ENCODE measurements at places on chromosomes 16 and 17.

DNA sequence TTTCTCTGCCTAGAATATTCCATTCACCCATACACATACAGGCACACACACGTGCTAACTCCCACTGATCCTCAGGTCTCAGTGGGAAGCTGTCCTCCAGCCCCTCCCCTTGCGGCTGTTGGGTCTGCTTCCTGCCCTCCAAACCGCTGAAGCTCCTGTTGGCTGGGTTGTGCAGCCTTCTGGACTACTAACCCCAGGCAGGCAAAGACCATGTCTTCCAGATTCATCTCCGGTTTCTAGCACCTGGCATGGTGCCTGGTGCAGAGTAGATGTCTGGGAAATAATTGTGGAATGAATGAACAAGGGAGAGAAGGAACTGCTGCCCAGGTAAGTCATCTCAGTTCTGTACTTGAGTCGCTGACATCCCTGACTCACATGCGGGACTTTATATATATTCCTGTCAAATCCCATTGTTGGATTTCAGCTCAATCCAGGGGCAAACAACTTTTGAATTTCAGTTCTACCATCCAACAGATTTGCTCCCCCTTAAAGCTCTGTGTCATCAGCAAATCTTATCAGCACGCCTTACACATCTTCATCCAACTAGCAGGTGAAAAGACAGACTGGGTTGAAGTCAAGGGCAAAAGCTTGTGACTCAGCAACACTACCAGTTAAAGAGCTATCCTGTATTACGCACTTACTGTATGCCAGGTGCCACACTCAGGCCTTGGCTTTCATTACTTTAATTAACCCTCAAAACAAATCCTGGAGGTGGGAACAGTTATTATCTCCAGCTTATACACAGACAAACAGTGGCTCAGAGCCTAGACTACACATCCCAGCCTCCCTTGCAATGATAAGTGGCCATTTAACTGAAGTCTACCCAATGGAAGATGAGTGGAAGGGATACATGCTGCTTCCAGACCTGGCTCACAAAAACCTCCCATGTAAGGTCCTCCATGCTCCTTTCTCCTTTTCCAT lies 51.1 kb downstream of the SRCIN1 start:
- peak; percentile 60 for DNase-seq

DNA sequence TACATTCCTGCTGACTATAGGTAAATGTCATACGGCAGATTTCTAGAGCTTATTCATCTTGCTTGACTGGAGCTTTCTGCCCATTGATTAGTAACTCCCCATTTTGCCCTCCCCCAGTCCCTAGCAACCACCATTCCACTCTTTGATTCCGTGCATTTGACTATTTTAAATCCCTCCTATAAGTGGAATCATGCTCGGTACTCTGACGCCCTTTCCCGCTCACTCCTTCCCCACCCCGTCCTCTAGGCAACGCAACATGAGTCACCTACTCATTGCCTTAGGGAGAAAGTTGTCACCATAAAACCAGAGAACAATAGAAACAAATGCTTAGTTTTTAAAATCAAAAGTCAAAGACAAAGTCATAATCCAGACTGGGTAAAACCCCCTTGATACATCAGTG lies 45.5 kb upstream of the RBBP6 start:
- peak; percentile 46 for DNase-seq

GRCh38 chr17:21034340-21035235 lies 8.2 kb downstream of the USP22 start:
- no peak for DNase-seq

DNA sequence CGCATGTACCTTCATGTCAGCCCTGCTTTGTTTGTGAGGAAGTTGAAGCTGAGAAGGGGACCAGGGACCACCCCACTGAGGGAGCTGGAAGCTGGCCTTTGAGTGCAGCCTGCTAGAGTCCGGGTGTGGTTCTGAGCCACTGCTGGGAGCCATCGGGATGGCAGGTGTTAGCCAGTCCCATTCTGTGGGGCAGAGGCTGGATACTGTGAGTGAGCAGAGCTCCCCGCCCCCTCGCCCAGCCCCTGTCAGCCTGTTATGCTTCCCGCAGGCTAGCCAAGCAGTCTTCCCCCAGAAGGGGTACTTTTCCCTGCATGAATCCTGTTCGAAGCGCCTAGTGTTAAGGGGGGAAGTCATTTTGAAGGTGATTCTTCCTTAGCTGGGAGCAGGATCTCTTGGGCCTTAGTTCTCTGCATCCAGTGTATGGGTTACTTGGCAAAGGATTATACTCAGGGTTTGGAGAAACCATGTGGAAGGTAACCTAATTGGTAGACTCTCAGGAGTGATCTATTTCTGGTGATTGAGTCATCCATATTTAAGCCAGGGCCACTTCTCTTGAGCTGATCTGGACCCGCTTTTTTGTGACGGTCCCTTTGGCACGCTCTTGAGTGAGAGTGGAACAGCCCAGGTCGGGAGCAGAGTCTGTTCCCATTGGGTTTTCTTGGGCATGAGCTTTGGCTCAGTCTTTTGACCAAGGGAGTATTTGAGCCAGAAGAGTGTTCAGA lies 23.8 kb downstream of the AKAP1 start:
- DNase-seq, result no peak

DNA sequence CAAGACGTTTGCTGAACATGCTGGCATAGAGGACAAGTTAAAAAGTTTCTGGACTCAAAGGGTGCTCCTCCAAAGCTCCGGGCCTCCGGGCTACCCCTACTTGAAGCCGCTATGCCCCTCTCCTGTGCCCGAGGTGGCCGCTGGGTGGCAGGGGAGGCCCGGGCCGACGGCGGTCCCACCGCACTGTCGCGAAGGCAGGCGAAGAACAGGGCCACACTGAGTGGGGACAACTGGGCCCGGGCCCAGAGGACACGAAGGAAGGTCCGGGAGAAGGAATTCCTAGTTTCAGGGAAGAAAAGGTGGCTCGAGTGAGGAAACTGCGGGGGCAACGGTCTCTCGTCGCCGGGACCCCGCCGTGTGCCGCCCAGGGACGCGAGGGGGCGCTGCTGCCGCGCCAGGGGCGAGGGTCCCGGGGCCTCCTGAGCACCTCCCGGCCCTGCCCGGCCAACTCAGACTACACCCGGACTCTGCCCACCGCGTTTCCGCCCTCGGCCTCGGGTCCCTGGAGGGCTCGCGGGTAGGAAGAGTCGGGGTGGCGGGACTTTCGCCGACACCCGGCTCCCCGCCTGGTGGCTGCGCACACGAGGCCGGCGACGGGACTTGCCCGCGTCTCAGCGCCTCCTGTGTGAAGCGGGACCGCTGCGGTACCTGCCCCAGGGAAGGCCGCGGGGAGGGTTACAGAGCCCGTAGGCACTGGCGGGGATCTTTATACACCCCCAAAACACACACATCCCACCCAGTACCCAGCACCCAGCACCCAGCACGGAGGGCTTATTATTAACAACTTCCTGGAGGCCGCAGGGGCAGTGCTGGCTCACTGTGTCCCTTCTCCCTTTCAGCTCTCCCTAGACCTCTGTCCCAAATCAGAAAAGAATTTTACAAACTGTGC lies 772 bp upstream of the CHCT1 start:
- peak; percentile 52 for DNase-seq

DNA sequence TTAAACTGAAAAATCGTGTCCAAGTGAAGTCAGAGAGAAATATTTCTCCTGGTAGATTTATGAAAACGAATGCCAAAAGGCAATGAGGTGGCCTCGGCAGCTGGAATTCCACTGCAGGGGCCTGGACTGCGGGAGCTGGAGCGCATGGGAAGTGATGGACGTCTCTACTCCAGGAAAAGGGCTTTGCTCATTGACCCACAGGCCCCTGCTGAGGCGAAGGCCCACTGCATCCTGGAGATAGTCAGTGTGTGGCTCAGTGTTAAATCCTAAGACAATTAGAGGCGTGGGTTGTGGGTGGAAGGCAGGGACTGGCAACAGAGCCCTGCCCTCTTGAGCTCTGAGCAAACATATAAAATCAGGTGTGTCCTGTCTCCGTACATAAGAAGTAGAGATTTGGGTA lies 191.4 kb downstream of the SLC39A11 start:
- no peak for DNase-seq

- no peak for DNase-seq
Measured at GRCh38 chr17:11880714-11881113, 116.6 kb downstream of the ZNF18 start.

DNA sequence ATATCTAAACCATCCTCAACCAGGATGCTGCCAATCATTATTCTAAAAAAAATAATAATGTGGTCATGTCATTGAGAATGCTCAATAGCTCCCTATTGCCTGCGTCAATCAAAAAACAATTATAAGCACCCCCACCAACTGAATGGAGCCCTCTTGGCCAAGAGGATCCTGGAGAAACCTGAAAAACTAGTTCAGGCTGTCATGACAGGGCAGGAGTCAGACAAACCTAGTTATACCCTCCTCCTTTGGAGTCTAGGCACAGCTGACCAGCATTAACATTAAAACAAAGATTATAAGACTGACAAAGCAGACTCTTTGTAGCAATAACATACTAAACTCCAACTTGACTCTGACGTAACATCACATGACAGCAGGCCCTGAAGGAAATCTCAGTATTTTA lies 119.2 kb upstream of the CCL2 start:
- no peak for DNase-seq

DNA sequence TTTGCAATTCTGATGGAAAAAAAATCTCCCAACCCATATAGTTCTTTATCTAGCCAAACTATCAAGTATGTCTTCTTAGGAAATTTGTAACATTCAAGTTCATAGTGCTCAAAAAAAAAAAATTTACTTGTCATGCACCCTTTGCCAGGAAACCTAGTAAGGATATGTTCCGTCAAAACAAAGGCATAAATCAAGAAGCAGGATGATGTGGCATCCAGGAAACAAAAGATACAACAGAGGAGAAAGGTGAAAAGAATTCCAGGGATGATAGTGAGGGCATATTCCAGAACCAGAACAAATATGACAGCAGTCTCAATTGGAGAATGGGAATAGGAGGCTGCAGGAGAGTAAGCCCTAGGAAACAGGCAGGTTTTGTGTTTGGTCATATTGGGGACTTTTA lies 104.6 kb downstream of the SPAG9 start:
- no peak for DNase-seq

GRCh38 chr17:68325961-68326360 lies 34.7 kb downstream of the ARSG start:
- no peak for DNase-seq

GRCh38 chr16:87543436-87544191 lies 50.8 kb upstream of the ZCCHC14 start:
- no peak for DNase-seq

GRCh38 chr17:80260791-80261158 lies at the start of gene RNF213:
RNF213 (plus strand) TSS chr17:80260852; CDS start chr17:80263682, 2,830 bp downstream.
- peak; percentile 57 for DNase-seq

DNA sequence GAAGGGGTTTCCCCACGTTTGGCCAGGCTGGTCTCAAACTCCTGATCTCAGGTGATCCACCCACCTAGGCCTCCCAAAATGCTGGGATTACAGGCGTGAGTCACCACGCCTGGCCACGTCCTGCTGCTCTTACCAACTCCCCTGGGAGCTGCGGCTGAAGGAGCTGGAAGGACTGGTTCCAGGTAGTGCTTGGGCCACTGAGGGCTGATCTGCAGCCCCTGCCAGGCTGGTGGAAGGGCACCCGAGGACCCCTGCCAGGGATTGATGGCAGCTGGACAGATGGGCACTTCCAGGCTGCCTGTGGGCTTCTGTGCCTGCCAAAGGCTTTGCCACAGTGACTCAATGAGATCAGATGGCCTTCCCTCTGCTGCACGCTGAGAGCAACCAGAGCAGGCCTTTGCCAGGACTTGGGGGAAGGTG lies 2.3 kb downstream of the OXLD1 start:
- DNase-seq, result no peak

DNA sequence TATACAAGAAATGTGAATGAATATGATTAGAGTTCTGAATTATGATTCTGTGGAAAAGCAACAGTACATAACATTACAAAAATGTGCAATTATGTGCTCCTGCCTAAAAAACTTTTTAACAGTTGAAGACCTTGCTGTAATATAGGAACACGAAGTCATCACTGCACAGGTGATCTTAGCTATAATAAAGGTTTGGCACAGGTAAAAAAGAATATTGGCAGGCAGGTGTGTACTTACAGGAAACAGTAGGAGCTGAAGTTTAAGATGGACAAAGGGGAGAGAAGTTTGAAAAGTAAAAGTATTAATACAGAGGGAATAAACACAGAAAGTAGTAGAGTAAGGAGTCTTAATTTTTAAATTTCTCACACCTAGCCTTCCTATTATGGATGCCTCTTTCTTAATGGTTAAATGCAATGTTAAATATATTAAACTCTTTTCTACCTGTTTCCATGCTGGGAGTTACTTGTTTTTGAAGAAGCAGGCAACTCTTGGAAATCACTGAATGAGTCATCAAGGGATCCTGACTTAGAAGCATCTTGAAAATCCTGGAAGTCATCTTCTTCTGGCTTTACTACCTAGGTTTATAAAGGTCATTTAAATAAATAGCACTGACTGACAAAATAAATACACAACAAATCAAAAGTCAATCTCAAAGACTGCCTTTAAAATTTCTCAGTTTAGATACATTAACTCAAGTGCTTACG lies 40.7 kb downstream of the SYNRG start:
- no peak for DNase-seq

DNA sequence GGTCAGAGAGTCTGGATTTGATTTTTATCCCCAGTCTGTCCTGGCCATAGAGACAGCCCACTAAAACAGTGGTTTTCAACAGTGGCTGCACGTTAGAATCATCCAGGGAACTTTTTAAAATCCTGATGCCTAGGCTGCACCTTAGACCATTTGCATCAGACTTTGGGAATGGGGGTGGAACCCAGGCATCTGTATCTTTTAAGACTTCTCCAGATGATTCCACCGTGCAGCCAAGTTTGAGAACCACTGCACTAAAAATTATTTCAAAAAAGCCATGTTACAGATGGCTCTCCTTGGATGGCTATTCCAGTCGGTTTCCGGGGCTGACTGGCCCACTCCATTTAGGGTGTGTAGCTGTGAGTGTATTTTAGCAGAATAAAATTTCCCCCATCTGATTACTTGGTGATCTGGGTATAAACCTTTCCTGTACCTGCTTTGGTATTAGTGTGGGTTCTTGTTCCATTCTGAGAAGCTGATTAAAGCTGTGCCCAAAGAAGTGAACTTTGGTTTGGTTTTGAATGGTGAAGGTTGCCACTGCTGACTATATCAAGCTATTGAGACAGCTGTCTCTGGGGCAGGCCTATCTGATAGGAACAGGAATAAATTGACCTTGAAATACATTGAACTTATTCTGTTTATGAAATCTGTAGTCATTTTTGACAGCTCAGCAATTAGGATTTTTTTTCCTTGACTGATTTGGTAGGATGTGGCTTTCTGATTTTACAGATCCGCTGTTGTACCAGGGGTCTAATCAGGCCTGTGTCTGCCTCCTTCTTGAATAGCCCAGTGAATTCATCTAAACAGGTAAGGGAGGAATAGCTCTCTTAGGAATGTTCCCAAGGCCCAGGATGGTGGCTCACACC lies 1.3 kb downstream of the ATP5MC1 start:
- no peak for DNase-seq

- DNase-seq, result no peak
Measured at GRCh38 chr16:66857437-66857836, 13.2 kb downstream of the CA7 start.

All from PC-9 (cell line).